Inflammatory macrophage (primary cell): ENCODE measurements at places on chromosomes 4 and X.

GRCh38 chrX:19743386-19743785 lies 144.0 kb downstream of the SH3KBP1 start:
- DNase-seq: no peak

DNA sequence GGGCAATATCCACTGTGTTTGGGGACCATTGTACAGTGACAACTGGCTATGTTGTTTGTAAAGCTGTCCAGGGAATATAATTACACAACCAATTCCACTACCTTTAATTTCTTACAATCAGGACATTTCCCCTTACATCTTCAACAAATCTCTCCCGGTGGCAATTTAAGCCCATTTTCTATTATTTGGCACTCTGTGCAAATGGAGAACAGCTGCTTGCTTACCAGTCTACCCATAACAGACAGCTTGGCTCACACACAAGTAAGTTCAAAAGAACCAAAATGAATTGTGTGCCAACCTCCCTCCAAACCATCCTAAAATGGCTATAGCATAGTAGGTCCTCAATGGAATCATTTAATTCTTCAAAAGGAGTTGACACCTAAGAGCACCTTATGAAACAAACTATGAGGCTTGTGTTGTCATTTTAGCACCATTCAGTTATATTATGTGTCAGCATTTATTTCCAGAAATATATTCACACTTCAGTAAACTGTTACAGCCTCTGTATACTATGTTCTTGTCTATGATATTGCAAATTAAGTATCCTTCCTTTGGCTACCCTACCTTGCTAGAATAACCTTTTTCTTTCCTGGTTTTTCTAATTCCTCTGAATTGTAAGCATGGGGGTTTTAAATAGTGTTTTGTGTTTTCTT lies 18.4 kb downstream of the GABRA4 start:
- no peak for DNase-seq

- DNase-seq: no peak
These were observed 131.7 kb downstream of the SLC4A4 start for GRCh38 chr4:71470524-71470923.

GRCh38 chrX:37658343-37659030 lies 27.1 kb upstream of the XK start:
- DNase-seq: no peak

DNA sequence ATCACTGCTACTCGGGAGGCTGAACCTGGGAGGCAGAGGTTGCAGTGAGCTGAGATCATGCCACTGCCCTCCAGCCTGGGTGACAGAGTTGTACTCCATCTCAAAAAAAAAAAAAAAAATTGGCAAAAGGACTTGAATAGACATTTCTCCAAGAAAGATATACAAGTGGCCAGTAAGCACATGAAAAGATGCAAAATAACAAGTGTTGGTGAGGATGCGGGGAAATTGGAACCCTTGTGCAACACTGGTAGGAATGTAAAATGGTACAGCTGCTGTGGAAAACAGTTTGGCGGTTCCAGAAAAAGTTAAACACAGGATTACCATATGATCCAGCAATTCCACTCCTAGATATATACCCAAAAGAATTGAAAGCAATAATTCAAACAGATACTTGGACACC lies 19.4 kb downstream of the RBM10 start:
- DNase-seq: no peak

- no peak for DNase-seq
These were observed 73.3 kb downstream of the FRYL start for GRCh38 chr4:48706736-48707135.

- no peak for DNase-seq
These were observed 13.6 kb downstream of the SYAP1 start for GRCh38 chrX:16733013-16733412.

DNA sequence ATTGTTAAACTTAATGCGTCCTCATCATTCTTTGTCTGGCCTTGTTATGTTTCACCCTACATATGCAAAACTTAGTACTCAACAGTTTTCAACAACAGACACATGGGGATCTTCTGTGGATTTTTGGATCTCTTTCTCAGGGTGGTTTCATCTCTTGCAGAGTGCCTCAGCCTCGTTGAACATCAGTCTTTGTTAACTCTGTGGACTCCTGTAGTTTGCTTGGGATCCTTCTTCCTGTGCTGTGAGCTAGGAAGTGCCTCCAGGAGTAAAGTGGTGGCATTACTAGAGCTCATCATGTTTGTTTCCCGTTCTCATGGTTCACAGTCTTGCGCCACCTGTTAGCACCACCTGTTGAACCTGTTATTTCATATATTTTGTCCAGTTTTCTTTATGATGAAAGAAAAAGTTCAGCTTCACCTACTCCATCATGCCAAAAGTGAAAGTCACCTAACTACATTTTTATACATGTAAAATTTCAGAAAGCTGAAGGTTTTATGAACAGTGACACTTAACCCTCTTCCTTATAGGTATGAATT lies 27.5 kb upstream of the NDUFC1 start:
- DNase-seq: no peak

GRCh38 chrX:36407836-36408235 lies 488.3 kb downstream of the CFAP47 start:
- DNase-seq: no peak

DNA sequence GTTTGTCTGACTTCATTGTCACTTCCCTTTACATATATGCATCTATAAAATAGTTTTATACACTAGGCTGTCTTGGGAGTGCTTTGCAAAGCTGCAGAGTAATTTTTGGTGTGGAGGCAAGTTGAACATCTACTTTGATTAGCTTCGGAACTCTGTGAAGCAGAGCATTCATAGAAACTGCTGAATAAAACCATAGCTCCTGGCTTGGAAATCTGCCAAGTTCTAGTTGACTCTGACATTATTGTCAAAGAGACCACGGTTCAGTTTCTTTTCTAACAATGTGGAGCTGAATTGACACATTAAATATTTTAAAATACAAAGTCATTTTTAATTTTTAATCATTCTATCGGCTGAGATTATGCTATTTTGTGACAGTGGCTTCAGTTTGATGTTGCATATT lies 335.0 kb downstream of the BMPR1B start:
- DNase-seq: no peak

DNA sequence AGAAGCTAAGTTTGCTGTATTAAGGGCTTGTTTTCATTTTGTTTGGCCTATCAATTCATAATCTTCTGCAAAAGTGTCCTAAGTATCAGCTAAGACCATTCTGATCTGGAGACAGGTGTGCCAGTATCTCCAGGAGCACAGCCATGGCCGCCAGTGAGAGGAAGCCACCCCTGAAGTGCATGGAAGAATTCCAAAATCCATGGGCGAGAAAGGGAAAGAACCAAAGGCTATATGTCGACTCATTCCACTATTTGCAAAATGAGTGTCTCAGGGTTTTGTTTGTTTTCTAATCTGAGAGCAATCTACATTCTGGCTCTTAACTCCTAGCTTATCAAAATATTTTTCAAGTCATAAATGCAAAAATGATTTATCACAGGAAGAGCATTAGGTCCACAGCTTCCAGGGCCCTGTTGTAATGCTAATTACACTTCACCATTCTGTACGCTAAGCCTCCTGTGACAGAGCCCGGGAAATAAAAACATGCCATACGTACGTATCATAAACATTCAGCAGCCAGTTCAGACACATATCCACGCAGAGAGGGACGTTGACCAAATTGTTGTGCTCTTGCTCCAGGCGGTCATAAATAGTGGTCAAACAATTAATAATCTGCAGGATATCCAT lies 137.3 kb upstream of the FTHL17 start:
- no peak for DNase-seq

GRCh38 chr4:1621526-1621925 lies 62.6 kb downstream of the FAM53A start:
- no peak for DNase-seq

DNA sequence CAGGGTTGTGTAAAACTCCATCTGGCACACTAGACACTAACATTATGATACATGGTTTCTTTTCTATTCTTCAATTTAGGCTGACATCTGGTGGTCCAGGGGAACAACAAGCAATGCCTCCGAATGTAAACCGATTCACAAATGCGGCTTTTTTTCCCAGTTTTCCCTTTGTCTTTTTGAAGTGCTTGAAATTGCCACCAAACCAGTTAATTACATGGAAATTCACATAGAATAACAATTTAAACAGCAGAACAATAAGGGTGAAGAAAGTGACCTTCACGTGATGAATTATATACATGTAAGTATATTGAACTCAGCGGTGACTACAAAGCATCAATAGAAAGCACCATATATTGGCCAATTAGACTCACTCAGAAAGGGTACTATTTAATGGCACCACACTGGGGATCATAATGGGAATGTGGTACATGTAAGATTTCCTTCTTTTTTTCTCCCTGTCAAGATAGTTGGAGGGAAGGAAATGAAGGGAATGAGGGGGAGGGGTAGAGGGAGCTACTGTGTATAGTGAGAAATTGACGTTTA lies 103.9 kb downstream of the MMRN1 start:
- no peak for DNase-seq

- no peak for DNase-seq
These were observed 78.0 kb downstream of the COX7B2 start for GRCh38 chr4:46830971-46831454.

DNA sequence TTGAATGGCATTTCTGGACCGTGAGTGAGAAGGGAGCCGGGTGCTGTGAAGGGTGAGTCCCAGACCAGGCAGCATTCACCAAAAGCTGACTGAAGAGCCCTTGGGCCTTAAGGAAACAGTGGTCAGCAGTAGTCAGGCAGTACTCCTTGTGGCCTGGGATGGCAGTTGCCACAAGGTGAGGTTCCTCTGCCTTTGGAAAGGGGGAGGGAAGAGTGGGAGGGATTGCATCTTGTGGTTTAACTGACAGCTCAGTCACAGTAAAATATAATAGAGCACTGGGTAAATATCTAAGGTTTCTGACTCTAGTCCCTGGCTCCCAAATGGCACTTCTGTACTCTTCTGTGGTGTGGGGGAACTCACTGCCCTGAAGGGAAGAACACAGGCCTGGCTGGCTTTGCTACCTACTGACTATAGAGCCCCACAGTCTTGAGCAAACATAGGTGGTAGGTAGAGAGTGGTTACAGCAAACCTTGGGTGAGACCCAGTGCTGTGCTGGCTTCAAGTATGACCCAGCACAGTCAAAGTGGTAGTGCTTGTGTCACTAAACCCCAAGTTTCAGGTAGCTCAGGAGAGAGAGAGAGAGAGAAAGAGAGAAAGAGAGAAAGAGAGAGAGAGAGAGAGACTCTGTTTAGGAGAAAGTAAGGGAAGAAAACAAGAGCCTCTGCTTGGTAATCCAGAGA lies 154.2 kb downstream of the TEX11 start:
- no peak for DNase-seq

DNA sequence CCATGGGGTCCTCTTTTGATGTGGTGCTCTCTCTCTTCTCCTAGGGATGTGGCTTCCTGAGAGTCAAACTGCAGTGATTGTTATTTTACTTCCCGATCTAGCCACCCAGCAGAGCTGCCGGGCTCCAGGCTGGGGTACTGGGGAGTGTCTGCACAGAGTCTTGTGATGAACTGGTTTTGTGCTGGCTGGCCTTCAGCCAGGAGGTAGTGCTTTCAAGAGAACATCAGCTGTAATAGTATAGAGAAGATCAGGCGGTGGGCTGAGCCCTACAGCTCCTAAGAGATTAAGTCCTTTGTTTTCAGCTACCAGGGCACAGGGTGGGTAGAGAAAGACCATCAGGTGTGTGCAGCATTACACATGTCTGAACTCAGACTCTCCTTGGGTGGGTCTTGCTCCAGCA lies 59.0 kb upstream of the AGTR2 start:
- DNase-seq: no peak

GRCh38 chr4:10872833-10873517 lies 188.4 kb upstream of the CLNK start:
- no peak for DNase-seq

DNA sequence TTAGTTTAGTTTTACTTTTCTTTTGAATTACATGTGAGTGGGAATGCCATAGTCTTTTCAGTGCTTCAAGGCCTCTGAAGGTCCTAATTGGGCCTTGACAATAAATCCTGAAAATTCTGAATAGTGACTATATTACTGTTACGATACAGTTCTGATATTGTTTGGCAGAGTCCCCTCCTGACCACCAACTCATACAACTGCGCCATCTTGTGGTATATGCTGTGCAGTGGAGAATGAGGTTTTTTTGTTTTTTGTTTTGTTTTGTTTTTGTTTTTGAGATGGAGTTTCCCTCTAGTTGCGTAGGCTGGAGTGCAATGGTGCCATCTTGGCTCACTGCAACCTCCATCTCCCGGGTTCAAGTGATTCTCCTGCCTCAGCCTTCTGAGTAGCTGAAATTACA lies 56.6 kb upstream of the CHRDL1 start:
- DNase-seq: peak; percentile 2

- DNase-seq: no peak
These were observed 36.0 kb upstream of the CCNG2 start for GRCh38 chr4:77120886-77121508.

DNA sequence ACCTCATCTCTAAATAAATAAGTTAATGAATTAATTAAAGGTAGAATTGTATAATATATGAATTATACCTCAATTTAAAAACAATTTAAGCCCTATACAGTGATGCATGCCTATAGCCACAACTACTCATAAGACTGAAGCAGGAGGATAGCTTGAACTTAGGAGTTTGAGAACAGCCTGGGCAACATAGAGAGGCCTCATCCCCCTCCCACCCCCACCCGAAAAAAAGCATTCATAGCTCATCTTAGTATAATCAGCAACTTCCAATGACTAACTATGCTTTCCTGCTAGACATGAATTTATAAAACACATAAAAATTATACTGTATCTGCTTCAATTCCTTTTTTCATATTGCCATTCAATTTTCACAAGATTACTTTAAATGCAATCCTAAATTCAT lies 1.6 kb downstream of the LRBA start:
- DNase-seq: no peak

DNA sequence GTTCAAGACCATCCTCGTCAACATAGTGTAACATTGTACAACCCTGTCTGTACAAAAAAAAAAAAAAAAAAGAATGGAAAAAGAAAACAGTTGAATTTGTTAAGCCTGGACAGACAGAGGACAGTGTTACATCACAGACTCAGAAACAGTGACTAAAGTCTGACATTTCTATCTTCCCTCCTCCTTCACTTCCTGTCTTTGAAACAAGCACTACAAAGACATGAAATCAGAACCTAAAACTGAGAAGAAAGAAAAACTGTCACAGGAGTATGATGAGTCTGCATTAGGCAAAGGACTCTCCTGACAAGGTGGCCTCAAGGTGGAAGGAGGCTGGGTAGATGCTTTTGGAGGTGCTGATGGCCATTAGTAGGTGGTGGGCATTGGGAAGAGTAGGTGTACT lies 126.7 kb downstream of the RBM47 start:
- DNase-seq: peak; percentile 45

DNA sequence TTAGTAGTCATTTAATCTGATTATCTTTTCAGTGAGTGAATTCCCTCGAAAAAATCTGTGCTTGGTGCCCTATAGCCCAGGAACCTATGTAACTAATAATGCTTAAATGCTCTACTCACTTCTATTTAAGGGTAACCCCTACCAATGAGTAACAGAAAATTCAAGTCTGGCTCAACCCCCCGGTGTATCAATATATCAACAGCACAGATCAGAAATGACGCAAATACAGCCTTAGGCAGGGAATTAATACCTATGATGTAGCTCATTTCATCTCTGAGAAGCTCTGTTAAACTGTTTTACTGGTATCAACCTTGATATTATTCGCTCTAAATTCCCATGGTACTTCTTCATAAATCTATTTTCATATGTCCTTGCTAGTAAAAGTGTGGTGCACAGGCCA lies 28.6 kb downstream of the PDGFC start:
- DNase-seq: no peak

- no peak for DNase-seq
These were observed 6.2 kb upstream of the CTBP1 start for GRCh38 chr4:1255151-1255550.
